ENCODE measurements at places on chromosomes 5 and 9.
A peak's percentile ranks its signal among the peaks of the same experiment; 100 is the strongest.

DNA sequence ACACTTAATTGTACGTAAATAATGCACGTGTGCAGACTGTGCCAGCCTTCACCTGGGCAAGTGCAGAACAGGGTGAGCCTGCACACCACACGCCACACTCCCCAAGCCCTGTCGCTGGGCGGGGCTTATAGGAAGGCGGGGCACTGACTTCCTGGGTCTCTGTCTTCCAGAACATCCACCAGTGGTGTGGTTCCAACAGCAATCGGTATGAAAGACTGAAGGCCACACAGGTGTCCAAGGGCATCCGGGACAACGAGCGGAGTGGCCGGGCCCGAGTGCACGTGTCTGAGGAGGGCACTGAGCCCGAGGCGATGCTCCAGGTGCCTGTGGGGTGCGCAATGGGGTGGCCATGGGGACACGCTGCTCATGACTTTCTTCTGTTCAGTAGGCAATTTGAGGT, 44.2 kb downstream of the GSN start:
- DNase-seq = no peak

- DNase-seq = peak; percentile 35
These were observed at the start of gene NUDT12 for GRCh38 chr5:103562453-103563157. Gene NUDT12 (minus strand): TSS chr5:103562789. CDS start chr5:103560248, 2,541 bp downstream.

DNA sequence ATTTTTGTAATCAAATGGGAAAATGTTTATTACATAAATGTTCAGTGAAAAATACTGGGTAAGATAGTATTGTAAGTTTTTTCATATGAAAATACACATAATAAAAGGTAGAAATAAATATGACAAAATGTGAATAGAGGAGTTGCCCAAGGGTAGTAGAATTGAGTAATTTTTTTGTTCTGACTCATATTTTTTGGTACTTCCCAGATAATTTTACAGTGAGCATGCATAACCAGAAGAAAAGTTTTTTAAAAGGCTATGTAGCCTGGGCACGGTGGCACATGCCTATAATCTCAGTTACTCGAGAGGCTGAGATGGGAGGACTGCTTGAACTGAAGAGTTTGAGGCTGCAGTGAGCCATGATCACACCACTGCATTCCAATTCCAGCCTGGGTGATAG, 116.9 kb downstream of the PIP5K1B start:
- no peak for DNase-seq

GRCh38 chr9:98323831-98324135, 68.3 kb upstream of the TBC1D2 start:
- DNase-seq = no peak

DNA sequence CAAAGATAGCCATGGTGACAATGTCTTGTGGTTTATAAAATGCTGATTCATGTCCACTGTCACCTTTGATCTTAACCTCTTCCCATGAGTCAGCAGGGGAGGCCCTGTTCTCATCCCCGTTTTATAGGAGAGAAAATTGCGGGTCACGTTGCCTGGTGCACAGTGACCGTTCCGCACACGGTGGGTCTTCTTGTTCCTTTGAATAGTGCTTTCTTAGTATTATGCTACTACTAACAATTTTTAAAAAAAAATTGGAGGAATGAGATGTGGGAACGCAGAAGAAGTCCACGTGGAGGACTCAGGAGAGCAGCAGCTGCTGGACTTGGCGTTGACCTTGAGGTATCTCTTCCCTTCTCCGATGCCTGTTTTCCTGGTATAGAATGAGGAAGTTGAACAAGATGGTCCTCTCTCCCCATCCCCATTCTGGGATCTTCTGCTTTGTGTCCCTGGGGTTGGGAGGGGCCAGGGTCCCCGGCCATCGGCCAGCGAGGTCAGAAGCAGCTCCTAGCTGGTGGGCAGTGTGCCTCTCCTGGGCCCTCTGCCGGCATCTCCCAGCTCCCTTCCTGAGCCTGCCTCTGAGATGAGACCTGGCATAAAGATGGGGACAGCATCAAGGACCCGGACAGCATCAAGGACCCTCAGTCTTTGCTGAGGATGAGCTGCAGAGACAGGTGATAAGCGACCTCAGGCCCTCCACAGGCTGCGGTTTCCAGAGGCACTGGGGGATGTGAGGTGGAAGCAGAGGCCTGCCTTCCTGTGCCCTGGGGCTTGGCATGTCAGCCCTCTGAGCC, 143.9 kb downstream of the C9orf50 start:
- no peak for DNase-seq

DNA sequence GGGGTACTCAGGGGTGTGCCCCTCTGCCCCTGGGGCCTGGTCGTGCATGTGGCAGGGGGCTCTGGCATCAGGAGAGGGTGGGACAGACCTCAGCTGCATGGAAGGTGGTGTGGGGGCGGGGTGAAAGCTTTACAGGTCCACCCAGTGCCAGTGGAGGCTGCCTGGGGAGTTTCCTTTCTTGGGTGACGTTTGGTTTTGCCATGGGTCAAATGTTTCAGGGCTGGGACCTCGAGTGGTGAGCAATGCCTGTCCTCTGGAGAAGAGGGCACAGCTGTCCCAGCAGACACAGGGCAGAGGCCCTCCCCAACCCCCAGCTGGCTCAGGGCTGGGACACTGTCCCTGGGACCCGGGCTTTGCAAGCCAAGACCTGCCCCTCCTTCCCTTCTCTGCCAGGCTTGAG, 3.6 kb downstream of the RXRA start:
- no peak for DNase-seq

DNA sequence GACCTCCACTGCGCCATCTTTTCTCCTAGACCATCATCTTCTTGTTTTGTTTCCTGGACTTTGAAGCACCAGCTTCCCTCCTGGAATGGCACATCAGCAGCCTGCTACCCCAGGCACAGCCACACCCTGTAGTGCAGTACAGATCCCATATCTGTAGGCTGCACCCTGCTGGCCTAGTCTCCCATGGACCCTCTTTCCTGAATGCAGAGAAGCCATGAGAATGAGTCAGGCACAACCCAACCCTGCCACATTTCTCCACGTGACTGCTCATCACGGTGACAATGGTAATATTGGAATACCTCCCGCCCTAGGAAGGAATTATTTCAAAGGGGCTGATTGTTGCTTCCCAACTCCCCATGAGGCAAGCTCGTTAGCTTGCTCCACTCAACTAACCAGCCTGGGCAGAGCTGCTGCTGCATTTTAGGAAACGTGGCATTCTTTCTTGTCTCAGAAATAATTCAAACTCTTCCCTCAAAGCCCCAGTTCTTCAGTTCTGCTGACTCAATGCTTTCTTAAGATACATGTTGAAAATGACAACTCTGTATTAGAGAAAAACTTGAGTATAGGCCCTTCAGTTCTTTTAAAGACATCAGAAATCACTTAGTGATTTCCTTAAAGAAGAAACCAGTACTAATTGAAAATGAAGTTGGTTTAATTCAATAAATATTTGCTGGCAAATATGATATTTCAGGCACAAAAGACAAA, 328.1 kb downstream of the MLLT3 start:
- DNase-seq = no peak

GRCh38 chr5:131382407-131383395, 118.8 kb downstream of the CDC42SE2 start:
- DNase-seq = peak; percentile 87

DNA sequence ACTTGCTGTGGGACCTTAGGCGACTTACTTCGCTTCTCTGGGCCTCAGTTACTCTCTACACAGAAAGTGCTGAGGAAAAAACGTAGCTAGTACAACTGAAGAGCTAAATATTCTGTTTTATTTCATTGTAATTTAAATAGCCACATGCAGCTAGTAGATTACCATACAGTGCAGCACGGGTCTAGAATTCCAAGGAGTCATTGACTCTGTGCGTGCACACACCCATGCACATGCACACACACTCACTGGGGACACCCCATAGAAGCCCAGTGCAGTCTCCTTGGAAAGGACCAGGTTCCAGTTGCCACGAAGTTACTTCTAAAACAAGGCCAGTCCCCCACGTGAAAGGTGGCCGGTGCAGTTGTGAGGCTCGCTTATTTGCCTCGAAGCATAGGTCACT, 17.0 kb downstream of the URM1 start:
- DNase-seq = no peak

DNA sequence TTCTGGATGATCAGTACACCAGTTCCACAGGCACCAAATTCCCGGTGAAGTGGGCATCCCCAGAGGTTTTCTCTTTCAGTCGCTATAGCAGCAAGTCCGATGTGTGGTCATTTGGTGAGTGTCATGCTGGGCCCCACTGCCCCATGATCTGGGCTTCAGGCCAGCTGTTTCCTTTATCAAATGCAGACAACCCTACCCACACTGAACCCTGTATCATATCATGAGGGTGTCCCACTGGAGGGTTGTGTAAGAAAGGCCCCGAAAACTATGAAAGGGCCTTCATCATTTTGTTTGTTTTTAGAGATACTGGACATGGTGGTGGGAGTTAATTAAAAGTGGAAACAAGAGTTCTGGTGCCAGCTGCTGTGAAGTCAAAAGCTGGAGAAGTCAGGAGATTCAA, 20.0 kb upstream of the CYFIP2 start:
- DNase-seq = no peak

DNA sequence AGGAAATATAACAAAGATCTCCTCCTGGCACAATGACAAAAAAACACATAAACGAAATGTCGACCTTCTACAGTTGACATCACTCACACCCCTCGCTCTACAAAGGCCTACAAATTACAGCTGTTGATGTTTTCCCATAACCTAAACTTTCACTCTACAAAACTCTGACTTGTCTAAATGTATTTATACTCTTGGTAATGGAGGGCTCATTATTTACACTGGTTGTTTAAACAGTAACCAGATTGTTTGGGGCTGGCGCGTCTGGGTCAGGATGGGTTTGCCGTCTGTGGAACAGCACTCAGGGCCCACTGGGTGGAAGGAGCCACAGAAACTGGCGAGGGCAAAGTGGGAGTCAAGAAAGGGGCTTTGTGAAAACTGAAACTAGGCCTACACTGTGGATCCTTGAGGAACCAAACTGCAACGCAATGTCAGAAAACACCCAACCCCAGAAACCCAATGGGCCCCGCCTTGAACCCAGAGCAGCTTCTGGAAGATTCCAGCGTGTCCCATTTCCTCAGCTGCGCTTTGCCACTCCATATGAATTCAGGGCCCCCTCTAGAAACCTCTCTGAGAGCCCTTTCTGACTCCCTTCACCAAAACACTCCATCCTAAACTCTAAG, 136.7 kb downstream of the ROR2 start:
- DNase-seq = no peak

GRCh38 chr9:87381050-87381711, 116.5 kb upstream of the DAPK1 start:
- no peak for DNase-seq

DNA sequence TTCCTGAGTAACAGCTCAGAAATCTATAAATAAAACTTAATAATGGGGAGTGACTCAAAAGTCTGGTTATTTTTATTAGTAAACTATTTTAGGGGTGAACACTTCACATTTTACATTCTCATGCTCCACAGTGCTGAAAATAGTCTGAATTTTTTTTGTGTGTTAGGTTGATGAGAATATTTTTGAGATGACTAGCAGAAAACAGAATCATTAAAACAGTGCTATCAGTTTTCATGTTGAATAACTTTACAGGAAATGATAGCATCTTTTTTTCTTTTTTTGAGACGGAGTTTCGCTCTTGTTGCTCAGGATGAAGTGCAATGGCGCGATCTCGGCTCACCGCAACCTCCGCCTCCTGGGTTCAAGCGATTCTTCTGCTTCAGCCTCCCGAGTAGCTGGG, 60.3 kb downstream of the TMC1 start:
- no peak for DNase-seq

- DNase-seq = no peak
These were observed 2.8 kb downstream of the RORB start for GRCh38 chr9:74499770-74500583.

GRCh38 chr5:151096001-151096373, 15.2 kb upstream of the TNIP1 start:
- no peak for DNase-seq

DNA sequence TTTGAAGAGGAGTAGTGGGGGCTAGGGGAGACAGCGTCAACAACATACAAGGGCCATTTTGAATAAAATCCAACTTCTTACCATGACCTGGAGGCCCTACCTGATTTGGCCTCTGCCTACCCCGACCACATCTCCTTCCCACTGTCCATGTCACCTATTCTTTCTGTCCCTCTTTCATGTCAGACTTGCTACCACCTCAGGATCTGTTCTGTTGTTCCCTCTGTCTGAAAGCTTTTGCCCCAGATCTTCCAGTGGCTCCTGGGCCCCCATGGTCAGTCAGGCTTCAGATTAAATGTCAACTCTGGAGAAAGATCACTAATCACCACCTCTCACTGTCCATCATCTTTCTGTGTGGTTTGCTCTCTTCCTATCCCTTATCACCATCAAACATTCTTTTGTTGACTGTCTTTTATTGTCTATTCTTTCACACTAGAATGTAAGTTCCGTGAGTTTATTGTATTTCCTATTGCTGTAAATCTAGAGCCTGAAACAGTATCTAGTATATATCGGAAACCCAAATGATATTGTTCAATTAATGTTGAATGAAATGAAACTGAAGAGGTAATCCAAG, 31.2 kb upstream of the APC start:
- DNase-seq = no peak

- DNase-seq = no peak
These were observed 151.0 kb upstream of the ZNF366 start for GRCh38 chr5:72658161-72658560.

- no peak for DNase-seq
These were observed 17.4 kb downstream of the TTC39B start for GRCh38 chr9:15289603-15290002.

DNA sequence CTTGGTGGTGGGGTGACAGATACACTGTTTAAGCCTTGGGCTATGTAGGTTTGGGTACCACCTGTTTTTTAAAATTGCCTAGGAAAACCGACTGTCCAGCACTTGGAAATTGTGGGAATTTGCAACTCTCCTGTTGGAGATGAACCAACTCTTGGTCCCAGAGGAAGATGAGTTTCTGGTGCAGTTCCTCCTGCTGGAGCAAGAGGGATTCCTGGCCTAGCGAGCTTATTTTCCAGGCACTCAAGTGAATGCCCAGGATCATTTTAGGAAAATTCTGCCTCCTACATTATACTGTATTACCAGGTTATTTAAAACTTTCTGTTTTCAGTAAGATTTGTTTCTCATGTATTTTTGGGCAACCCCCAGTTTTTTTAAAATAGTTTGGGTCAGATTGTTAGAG, 33.7 kb downstream of the AP3S1 start:
- no peak for DNase-seq

DNA sequence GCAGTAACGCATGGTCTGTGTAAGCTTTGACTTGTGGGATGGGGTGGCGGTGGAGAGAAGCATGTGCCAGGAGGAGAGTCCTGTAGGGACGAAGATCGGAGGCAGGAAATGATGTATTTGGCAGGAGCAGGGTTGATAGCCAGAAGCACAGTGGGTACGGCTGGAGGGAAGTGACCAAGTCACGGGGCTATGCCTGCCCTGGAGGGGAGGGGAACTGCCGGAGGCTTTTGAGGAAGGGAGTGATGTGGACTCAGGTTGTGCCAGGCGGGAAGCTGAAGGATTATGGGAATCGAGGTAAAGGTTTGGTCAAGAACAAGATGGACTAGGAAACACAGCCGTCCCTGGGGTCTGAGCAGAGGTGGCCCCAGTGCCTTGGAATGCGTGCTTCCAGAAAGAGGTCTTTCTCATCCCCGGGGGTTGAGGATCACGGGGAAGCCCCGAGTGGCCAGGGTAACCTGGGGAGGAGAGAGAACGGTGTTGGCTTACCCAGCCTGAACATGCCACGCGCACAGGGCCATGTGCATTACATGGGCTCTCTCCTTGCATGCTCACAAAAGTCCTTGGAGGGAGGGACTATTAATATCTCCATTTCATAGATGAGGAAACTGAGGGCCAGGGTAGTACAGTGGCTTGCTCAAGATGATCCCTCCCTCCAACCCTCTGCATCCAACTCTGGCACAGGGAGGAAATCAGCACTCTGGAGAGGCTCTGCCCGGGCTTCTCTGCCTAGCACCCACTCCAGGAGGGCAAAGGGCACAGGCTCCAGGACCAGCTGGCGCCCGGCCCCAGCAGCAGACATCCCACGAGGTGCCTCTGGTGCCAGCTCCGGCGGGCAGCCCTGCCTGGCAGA, 253.8 kb downstream of the PBX3 start:
- no peak for DNase-seq

Measured in MM.1S (cell line).